NCI-H1048 (cell line): ENCODE measurements at places on chromosomes 3 and 15.

- DNase-seq, result no peak
These were observed 131.3 kb upstream of the SNRPN start for GRCh38 chr15:24823473-24823872.

DNA sequence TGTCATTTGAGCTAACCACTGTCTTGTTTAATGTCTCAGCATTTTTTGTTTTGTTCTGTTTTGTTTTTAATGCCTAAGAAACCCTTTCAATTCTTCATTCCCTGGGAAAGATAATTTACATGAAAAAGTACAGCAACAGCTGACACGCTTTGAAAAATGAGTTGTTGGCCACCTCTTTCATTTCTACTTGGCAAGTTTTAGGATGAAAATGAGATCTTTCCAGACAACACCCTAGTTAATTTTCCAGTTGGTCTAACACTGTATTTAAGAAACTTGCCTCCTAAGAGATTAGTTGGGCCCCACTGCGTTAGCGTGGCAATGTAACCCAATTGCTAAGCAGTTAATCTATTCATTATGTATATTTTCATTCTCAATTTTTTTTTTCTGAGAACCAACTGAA is 194.0 kb upstream of the LRRN1 start:
- no peak for DNase-seq

DNA sequence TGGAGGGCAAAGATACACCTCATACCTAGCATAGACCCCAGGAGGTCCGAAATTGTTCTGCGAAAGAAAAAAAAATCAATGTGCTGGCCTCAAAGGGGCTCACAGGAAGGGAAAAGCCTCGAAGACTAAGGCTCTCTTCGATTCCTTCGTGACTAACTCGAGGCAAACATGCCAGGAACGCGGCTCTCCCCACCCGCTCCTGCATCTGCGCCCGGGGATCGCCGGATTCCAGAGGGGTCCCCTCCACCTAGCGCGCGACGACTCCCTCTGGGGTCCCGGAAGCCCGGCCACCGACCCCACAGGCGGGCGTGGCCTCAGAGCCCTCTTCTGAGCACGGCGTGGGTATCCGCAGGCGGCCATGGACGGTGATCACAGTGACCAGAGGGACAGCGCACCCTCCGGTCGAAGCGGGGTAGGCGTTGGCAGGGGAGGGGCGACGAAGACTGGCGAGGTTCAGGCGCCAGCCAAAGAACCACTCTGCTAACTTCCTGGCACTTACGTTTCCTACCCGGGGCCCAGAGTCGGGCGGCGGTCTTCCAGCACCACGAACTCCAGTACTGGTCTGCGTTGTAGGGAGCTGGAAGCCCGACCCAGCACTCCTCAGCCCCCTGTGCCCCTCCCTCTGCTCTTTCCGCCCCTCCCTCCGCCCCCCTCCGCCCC is 515 bp upstream of the EIF3J start:
- DNase-seq, result peak; percentile 77

DNA sequence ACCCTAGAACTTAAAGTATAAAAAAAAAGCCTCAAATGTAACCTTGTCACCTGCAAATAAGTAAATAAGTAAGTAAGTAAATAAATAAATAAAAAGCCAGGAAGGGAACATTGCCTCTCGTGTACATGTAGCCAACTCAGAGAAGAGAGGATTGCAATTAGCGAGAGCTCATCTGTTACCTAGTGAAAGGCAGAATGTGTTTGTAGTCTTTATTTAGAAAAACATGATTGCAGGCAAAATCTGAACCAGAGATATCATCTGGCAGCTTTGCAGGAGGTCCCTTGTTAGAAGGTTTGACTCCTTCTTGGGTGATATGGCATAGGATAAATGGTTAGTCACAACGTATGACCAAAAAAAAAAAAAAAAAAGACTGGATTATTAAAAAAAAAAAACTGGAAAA is 71.6 kb upstream of the SYN2 start:
- DNase-seq, result no peak

- DNase-seq, result no peak
These were observed 35.7 kb upstream of the CFAP161 start for GRCh38 chr15:81098349-81098748.

- no peak for DNase-seq
These were observed 67.1 kb upstream of the USP50 start for GRCh38 chr15:50613600-50613999.

DNA sequence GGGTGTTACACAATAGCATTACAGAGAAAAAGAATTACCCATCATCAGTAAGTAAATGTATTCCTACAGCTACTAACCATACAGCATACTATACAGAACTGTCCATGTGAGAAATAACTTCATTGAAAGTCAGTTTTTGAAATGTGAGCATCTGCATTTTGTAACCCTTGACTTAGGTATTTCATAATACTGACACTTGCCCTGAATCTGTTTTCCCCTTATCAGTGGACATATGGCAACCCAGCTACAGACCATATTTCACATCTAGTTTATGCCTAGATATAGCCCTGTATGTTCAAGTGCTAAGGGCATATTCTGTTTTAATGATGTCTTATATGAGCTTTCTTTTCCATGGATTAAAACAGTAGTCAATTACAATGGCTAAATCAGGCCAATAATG is 297.6 kb downstream of the TBC1D5 start:
- no peak for DNase-seq

GRCh38 chr3:122942937-122943827 is 84.4 kb downstream of the SEMA5B start:
- DNase-seq, result peak; percentile 11

DNA sequence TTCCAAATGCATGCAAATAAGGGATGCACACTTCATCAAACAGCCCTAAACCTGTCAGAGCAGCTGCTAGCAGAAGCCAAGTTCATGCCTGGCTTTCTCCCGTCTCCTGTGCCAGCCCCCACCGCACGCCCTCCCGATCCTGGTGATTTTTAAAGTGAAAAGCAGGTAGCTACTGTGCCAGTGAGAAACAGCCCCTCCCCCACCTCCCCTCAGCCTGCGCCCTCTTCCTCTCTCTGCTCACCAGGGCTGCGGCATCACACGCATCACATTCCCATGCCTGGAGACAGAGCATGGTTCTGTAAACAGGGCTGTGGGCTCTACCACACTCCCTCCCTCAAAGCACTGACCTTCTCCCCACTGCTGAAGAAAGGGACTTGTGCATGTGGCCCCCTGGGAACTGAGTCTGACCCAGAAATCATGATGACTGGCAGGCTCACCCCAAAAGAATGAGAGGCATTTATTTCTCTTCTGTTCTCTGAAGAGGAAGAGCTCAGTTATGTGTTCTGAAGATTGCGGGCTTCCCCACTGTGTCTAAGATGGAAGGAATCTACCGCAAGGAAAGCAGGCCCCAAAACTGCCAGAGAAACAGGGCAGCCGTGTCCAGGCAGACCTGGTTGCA is 14.5 kb upstream of the SLC6A1 start:
- no peak for DNase-seq

GRCh38 chr3:158395421-158395820 is 175.6 kb upstream of the MLF1 start:
- no peak for DNase-seq

DNA sequence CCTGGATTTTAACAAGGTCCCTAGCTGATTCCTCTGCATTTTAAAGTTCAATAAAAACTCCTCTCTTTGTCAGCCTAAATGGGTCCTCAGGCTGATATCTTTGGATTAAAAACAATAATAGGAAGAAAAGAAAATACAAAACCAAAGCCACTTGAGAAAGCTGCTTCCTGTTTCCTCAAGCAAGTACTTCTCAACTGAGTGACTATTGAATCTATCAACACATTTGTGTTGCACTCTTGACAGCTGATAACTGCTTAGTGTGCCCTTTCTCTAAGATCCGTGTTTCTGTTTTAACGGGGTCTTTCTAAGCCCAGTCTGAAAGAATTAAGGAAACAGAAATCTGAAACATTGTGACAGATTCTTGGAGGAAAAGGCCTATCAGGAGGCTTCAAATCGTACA is 410.7 kb downstream of the GRM7 start:
- DNase-seq, result no peak

DNA sequence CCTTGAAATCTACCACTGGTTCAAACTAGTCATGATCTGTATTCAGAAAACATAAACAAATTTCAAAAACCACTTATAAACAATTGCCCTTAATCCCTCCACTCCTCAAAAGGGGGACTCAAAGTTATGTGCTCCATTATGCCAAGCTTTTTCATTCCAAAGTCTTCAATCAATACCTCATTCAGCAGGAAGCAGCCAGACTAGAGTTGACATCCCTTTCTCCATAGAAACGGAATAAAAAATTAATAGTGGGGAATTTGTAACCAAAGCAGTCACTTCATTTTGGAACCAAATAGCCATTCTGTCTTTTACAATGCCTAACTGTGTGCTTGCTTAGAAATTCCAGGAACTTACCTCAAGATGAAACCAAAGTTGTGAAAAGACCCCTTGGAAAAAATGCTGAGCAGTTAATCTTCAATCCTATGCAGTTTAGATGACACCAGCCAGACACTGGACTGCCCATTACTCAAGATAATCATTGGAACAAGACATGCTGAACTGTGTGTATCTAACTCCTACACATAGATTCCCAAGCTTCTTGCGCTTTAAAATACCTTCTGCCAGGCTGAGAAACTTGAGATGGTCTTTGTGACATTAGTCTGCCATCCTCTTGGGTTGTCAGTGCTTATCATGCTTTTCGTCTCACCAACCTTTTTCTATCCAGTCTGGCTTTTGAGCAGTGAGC is 406.2 kb downstream of the PLOD2 start:
- DNase-seq, result peak; percentile 9
